Germinal center (tissue), 1 donor: ENCODE measurements at places on chromosomes 16 and 17.

GRCh38 chr16:13102401-13102800 is 201.0 kb downstream of the SHISA9 start:
- DNase-seq = no peak

DNA sequence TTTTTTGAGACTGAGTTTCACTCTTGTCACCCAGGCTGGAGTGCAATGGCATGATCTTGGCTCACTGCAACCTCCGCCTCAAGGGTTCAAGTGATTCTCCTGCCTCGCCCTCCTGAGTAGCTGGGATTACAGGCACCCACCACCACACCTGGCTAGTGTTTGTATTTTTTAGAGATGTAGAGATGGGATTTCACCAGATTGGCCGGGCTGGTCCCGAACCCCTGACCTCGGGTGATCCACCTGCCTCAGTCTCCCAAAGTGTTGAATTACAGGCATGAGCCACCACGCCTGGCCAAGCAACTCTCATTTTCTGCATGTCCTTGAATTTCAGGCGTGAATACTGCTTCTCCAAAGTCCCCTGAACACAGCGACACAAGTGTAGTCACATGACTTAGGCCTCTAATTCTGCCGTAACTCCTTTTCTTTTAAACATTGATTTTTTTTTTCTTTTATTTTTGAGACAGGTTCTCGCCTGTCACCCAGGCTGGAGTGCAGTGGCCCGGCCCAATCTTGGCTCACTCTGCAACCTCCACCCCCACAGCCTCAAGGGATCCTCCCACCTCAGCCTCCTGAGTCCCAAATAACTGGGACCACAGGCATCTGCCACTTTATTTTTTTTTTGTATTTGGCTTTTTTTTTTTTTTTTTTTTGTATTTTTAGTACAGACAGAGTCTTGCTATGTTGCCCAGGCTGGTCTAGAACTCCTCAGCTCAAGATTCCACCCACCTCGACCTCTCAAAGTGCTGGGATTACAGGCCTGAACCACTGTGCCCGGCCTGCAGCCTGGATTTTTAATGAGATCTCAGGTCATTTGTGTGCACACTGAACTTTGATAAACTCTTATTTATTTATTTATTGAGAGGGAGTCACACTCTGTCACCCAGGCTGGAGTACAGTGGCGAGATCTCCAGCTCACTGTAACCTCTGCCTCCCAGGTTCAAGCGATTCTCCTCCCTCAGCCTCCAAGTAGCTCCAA is 124.6 kb downstream of the KCNJ18 start:
- DNase-seq = no peak

- no peak for DNase-seq
Observed at GRCh38 chr17:19411631-19412030, 599 bp downstream of the RNF112 start.

DNA sequence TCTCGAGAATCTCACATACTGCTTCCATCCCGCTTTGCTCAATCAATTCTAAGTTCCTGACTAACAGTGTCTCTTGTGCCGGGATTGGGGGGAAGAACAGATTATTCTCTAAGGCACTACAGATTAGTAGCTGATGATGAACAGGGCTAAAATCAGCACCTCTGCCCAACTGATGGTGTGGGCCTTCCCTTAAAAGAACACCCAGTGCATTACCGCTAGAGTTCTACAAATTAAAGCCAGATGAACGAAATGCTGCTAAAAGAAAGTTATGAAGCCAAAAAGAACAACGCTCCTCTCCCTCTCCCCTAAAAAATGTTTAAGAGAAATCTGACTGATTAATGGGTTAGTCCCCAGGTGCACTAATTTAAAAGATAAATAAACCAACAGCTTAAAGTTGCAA is 4.4 kb downstream of the CDC27 start:
- no peak for DNase-seq

GRCh38 chr17:58691701-58692238 is at the start of gene TEX14:
Gene TEX14 (minus strand): TSS chr17:58692045. CDS start chr17:58652001, 40,044 bp downstream.
- no peak for DNase-seq

DNA sequence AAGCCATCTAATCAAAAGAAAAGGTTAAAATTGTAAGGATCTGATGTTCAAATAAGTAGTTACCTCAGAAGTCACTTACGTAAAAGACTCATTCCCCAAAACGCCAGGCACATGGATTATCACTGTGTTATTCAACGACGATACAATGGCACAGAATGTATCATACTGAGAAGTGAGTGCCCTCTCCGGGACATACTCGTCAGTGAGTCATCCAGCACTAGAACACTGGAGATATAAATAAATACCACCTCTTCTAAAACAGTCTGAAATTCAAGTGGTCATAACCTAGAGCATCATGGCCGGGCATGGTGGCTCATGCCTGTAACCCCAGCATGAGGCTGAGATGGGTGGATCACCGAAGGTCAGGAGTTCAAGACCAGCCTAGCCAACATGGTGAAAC is 24.9 kb downstream of the USP31 start:
- DNase-seq = no peak

GRCh38 chr17:76156662-76156991 is 15.6 kb upstream of the FOXJ1 start:
- no peak for DNase-seq

DNA sequence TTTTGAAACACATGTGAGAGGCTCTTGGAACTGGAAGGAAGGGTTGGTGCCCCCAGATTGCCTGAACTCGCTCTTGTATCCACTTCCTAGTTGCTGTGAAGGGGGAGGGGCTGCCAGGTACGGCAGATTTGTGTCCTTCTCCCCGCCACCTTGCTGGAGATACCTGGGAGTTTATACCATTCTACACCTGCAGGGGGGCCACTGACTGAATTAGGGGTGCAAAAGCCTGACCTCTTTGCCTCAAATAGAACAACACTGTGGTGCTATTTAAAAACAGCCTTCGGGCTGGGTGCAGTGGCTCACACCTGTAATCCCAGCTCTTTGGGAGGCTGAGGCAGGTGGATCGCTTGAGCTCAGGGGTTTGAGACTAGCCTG is 35.1 kb upstream of the IL34 start:
- no peak for DNase-seq

- DNase-seq = peak; percentile 44
Observed at GRCh38 chr16:17277981-17278381, 192.8 kb downstream of the XYLT1 start.

GRCh38 chr17:15660077-15660476 is 24.0 kb downstream of the TRIM16 start:
- no peak for DNase-seq

DNA sequence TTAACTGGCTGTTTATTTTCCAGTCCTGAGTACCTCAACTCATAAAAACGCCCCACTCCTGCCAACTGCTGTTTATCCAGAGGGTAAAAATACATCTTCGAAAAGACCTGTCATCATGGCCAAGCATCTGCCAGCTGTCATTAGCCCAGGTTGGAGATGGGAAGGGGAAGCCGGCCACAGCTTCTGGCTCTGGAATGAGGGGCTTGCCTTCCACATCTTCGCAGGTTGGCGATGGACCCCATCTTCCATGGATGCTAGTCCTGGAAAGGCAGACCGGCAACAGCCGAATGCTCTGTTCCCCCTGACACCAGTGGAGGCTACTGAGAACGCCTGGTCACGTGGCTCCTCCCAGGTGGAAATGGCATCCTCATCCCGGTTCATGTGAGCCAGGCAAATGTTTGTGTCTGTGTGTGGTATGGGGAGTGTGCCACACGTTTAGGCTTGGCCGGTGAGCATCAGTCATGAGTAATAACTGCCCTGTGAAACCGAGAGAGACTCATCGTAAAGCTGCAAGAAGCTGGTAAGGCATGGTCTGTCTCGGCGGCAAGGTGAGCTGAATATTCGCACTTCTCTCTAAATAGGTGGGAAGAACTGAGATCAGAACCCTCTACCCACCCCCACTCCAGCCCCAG is 420 bp upstream of the KRTAP17-1 start:
- DNase-seq = no peak

DNA sequence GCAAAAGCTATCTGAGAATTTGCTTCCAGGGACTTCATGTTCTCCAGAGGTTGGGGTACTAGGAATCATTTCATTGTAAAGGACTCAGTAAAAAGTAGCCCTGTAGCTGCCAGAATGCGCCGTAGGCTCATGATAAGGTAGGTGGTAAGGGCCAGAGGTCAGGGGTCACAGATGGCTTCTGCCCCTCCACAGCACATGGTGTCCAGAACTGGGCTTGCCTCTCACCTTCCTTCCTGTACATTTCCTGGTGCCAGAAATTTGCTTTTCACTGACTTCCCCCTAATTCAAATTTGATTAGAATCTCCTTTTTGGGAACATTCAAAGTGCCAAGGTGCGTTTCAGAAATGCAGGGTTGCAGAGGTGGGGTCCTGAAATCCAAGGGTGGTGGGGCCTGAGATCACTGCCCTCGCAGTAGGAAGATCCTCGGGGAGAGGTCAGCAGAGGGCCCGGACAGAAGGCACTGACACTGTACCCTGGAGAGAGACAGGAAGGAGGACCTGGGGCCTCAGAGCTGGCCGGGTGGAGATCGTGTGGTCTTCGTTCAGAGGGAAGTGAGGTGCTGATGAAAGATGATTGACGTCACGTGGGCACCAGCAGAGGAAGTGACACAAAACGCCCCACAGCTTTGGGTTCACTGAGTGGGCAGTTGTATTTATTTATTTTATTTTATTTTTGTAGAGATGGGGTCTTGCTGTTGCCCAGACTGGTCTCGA is 25.5 kb upstream of the METRNL start:
- peak; percentile 39 for DNase-seq

DNA sequence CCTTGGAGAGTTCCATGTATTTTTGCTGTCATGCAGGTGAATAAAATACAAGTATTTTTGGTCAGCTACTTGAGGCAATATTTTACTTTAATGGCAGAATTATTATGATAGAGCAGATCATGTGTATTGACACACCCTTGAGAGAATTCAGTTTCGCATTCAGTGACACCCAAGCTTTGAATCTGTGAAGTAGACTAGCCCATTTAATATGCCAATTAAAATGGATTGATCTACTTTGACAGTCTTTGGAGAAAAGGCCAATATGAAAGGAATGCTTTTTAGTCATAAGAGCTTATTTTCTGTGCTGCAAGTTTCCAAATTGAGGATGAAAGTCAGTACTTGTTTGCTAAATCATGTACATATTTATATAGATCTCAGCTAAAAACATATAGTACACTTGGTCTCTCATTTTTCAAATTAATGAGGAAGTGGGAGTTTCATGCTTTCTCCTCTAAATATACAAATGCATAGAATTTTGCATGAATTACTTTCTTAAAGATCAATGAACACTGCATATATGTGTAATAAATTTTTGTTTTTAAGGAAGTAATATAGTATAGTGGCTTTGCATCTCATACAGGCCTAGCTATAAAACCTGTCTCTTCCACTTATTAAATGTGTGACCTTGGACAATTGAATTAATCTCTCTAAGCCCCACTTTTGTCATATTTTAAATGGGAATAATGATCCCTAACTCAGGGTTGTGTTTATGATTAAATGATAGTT is 161.5 kb downstream of the PHKB start:
- DNase-seq = no peak

GRCh38 chr17:38363016-38363415 is 11.4 kb downstream of the SOCS7 start:
- DNase-seq = no peak

- no peak for DNase-seq
Observed at GRCh38 chr17:72691586-72691985, 400.9 kb downstream of the SLC39A11 start.

- DNase-seq = no peak
Observed at GRCh38 chr17:61595418-61596186, 4.6 kb upstream of the NACA2 start.

DNA sequence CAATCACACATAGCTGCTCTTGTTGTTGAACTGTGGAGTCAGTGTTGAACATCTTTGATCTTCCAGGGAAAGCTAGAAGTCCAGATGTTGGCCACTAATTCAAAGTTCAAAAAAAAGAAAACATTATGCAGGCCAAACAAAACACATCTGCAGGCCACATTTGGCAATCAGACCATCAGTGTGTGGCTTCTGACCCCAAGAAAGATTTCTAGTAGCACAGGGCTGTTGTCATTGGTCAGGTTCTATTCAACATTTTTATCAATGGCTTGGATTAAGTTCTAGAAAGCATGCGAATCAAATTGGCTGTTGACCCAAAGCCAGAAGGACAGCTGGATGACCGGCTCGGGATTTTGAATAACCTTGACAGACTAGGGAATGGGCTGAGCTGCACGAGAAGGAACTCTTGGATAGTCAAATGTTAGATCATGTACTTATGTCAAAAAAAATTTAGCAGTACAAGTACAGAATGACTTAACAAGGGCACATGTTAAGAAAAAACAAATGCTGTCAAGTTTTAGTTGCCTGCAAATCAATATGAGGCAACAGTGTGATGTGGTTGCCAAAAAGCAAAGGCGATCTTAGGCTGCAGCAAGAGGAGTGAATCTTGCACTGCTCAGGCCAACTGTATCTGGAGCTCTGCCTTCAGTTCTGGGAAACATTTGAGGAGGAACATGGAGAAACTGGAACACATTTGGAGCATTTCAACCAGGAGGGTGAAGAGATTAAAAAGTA is 187.6 kb downstream of the RGS9 start:
- no peak for DNase-seq

GRCh38 chr17:38872671-38873385 is 3.0 kb downstream of the LASP1 start:
- DNase-seq = no peak

DNA sequence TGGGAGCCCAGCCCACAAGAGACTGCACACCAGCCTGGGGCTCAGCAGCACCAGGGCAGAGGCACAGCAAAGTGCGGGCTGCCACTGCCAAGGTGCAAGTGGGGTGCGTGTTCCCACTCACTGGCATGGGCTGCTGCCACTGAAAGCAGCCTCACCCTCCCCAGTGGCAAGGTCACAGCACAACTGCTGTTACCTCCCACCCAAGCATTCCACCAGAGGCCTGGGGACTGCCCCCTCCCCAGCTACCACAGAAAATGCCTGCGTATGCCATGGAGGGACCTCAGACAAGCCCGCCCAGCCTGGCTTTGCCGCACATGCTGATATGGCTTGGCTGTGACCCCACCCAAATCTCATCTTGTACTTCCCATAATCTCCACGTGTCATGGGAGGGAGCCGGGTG is 33.1 kb downstream of the MEAK7 start:
- DNase-seq = no peak

DNA sequence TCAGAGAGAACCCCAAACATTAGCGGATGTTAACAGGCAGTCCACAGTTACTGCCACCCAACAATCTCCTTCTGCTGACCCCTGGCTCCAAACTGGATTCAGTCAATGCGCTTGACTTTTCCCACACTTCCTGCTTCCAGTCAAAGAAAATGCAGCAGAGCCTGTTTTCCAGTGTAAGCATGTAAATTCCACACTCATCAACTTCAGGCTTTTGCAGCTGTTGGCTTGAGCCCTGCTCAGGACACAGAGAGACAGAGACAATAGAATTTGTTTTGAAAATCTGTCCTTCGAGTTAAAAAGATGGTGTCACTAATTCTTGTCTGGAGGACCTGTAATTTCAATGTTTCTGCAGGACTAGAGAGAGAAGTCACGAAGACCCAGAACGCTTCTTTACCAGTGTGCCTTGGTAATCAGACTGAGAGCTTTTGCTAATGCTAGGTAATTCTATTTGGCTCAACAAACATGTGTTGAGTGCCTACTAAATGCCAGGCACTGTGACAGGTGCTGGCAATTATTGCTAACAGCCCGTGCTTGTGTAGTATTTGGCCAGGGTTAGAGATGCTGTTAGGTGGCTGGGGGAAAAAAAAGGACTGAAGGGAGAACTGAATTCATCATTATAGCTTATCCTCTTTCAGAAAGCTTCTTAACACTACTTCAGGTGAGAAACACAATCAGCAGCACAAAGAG is 32.5 kb downstream of the HOXB1 start:
- no peak for DNase-seq

- DNase-seq = no peak
Observed at GRCh38 chr16:80047842-80048241, 447.3 kb upstream of the MAF start.
